ENCODE measurements at places on chromosomes 5 and 9.

DNA sequence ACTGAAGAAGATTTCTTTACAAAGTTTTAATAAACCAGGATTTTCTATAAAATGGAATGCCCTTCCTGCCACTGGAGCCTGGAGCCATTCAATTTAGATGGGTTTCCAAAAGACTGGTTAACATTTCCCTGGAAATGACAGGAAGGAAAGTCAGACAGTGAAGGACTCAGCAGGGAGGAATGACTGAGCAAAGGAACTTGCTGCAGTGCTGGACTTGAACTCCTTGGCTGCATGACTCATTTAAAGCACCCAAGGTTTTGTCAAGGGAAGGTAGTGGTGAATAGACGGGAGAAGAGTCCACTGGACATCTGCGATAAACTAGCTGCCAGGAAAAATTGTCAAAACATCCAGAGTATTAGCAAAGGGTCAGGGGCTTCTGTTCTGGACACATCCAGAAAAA lies 163.8 kb upstream of the SLC28A3 start:
- no peak for DNase-seq

GRCh38 chr5:172715421-172715780 lies 55.6 kb downstream of the DUSP1 start:
- DNase-seq, result no peak

DNA sequence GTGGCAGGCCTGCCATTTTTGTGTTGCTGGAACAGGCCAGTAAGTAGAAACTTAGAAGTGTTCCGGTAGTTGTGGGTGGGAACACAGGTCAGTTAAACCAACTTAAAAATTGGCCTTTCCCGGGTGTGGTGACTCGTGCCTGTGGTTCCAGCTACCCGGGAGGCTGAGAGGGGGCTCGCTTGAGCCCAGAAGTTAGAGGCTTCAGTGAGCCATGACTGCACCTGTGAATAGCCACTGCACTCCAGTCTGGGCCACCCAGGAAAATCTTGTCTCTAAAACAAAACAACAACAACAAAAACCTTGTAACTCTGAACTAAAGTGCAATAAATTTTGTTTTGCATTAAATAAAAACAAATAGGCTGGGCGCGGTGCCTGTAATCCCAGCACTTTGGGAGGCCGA lies 1.4 kb upstream of the NHP2 start:
- DNase-seq, result no peak

DNA sequence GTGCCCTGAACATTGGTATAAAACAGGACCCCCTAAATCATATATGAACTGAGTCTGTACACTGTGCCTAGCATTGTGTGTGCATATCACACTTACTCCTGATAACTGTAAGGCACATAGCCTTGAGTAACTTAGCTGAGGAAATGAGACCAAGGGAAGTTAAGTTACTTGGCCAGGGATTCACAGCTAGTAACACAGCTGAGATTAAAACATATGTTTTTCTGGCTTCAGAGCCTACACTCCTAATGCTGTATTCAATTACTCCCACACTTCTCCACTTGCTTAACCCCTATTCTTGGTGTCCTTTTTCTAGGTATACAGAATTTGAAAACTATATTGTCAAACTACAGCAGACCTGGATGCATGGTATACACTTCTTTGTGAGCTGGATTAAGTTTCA lies 12.8 kb downstream of the GHR start:
- no peak for DNase-seq

- DNase-seq, result no peak
Measured at GRCh38 chr9:137534256-137535119, 15.7 kb downstream of the PNPLA7 start.

DNA sequence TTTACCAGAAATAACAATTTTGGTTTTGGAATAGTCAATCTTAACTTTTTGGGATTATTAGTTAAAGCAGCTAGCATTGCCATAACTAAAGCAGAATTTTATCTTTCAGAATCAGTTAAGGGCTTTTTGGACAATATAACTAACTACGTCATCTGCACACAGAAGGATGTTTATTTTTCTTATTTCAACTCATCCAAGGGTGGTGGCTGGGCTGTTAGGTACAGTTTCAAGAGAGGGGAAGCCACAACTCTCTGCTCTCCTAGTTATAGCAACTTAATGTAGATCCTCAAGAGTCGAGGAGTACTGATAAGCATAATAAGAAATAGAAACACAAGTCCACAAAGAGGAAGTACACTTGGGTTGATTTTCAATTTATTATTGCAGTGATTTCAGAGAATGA lies 65.6 kb downstream of the ANKRD55 start:
- DNase-seq, result no peak

Data from lower leg skin (tissue), 4 donors.